Right hindlimb (tissue), 1 donor: ENCODE measurements at places on chromosomes 5 and 9.

- no peak for DNase-seq
Measured at GRCh38 chr9:20207176-20207575, 415.1 kb downstream of the MLLT3 start.

GRCh38 chr9:109520475-109521132 is 22.5 kb upstream of the PTPN3 start:
- DNase-seq: peak; percentile 75

GRCh38 chr5:63245271-63245670 is 666.7 kb downstream of the LRRC70 start:
- no peak for DNase-seq

GRCh38 chr9:81305561-81306182 is 383.7 kb downstream of the TLE1 start:
- no peak for DNase-seq

DNA sequence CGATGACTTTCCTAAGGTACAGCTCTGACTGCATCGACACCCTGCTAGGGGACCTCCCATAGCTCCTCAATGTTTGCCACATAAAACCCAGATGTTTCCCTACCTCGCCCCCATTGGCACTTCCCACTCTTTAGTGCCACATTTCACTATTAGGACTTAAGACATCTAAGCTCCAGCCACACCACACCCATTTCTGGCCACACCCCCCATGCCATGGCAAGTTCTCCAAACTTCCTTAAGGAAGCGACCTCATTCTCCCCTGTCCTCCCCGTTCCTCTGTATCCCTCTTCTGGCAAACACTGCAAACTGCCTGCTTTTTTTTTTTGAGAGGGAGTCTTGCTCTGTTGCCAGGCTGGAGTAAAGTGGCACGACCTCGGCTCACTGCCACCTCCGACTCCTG is 62.9 kb downstream of the USP20 start:
- no peak for DNase-seq

DNA sequence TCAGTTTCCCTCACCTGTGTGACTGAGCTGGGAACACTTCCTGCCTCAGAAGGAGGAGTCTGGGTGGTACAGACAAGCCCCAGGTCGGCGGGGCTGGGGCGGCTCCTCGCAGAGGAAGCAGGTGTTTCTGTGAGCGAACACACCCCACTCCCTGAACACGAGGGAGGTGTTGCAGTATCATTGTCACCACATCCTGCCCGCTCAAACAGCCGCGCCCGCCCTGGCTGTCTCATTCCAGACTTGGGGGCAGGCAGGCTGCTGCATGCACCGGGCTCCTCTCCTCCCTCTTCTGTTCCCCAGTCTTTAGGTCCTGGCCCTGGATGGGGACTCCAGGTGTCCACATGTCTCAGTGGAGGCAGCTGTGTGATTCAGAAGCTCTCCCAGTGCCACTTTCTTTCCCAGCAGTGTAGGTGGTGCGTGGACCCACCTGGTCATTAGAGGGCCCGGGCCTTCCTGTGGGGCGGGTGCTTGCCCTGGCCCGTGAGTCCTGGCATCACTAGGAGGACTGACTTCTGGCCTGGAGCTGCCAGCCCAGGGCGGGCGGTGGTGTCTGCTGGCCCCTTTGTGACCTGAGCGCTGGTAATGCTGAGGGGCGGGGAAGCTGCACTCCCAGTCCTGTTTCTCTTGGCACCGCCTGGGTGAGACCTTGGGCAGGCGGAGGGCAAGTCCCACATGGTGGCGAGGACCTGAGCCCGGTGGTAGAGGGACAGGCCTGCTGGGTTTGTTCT is 18.3 kb upstream of the PHYHD1 start:
- DNase-seq: no peak

DNA sequence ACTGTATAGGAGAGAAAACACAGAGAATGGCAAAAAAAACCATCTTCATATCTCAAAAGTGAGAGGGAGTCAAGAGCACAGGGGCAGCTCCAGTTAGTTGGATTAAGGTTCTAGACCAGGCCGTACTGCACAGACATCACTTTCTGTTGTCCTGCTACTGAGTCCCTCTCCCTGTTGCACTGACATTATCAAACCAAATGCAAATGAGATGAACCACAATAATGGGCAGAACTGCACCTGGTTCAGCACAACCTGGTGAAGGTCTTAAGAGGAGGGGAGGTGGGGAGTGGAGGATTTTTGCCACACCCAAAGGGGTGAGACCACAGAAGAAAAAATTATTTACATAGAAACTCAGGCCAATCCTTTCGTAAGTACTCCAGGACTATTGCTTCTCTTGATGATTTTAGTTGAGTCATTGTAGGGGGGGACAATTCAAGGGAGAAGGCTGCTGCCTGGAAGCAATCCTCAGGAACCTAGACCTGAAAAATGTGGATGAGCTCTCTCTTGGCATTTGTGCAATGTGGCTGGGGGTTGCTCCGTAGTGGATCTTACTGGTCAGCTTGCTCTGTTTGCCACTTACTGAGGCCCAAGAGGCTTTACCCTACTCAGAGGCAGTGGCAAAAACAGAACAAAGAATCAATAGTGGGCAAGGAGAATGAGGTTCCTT is 94.5 kb upstream of the PPP1R2B start:
- no peak for DNase-seq

DNA sequence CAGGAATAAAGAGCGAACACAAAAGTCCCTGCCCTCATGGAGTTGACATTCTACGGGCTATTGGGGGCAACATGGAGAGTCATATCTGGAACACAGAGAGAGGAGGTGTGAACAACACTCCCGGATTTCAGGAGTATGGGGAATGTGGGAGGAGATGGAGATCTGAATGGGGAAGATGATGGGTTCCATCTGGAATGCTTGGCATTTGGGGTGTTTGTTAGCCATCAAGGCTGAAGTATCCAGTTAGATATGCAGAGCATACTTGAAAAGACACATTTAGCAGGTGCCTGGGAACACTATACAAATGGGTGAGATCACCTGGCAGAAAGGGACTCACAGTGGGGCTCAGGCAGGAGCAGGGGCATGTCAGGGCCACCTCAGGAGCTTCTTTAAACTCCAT is 61.1 kb downstream of the EGFLAM start:
- no peak for DNase-seq

DNA sequence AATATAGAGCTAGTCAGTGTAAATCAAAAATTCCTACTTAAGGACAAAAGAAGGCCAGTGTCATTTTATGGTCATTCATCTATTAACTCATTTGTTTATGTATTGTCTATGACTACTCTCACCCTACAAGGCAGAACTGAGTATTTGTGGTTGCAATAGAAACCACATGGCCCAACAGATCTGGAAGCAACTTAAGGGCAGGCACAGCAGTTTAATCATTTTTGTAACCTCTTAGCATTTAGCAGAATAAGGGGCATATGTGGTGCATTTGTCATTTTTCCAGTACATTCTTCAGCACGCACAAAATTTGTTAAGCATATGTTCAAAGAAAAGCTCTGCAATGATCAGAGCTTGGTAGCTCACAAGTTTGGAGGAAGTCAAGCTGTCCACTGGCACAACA is 1.1 kb downstream of the FKBP15 start:
- no peak for DNase-seq

DNA sequence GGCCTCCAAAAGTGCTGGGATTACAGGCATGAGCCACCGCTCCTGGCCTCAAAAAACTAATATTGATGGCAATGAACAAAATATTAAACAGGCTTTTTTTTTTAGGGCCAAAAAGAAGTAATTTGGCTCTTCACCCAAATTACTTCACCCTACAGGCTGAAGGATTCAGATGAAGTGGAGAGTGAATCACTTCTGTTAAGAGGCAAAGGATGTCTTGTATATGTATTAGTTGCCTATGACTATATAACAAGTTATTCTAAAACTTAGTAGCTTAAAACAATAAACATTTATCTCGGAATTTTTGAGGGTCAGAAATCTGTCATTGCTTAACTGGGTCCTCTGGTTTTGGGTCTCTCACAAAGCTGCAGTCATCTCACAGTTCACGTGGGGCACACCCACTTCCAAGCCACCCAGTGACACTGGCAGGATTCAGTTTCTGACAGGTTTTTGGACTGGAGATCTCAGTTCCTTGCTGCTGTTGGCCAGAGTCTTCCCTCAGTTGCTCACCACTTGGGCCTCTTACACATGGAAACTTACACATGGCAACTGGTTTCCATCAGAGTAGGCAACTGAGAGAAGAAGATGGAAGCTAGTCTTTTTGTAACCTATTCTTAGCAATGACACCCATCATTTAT is 66.7 kb downstream of the IQGAP2 start:
- no peak for DNase-seq

DNA sequence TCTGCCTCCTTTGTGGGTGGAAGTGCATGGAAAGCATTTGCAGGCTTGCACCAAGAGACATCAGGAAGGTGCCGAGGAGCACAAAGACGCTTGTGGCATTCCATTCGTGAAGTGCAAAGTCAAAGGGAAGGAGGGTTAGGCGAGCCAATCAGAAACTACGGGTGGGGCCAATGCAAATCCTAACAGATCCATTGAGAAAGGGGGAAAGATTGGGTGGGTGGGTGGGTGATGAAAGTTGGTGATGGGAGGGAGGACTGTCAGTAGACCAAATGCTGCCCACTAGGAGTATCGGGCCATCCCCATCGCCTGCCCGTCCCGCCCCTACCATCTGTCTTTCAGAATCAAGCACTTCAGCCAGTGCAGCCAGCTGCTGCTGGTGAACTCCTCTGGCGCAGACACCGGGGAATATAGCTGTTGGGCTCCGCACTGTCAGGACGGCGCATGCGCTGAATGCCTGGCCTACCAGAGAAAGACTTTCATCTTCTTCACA is 17.1 kb upstream of the ANXA6 start:
- peak; percentile 64 for DNase-seq

DNA sequence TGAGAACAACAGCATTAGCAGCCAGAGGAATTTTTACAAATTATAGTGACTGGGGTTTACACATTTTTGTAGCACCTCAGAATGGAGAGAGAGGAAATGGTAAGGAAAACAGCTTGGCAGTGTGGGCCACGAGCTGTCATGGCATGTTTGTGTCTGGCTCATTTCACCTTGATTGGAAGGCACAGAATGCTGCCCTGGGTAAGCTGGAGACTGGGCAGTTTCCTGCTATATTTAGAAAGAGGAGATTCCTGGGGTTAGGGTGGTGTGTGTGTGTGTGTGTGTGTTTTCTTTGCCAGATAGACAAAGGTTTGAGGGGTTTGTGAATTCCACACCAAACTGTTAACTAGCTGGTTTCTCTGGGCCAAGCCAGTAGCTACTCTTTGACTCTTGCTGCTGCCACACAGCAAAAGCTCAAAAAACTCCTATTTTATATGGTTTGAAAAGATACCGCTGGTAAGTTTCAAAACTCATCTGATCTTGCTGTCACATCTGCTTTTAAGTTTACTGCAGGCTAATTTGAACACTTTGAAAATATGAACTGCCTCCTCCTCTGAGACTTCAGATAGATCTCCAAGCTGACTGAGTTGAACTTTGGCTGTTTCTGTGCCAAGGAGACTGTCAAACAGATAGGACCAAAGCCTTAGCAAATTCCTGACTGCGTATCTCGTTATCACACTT is 9.1 kb downstream of the ARHGAP26 start:
- no peak for DNase-seq

- DNase-seq: no peak
Measured at GRCh38 chr5:67793418-67793817, 422.1 kb upstream of the PIK3R1 start.

DNA sequence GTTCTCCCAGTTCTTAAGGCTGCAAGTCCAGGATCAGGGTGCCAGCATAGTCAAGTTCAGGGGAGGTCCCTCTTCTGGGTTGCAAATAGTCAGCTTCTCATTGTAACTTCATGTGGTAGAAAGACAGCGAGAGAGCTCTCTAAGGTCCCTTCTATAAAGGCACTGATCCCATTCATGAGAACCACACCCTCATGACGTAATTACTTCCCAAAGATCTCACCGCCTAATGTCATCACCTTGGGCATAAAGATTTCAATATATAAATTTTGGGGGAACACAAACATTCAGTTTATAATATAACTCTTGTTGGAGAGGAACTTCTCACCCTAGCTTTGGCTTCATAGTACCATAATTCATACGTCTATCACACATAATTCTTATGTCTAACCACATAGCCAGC is 203.9 kb upstream of the VLDLR start:
- no peak for DNase-seq

GRCh38 chr5:146894753-146895521 is 16.4 kb upstream of the PPP2R2B start:
- no peak for DNase-seq

GRCh38 chr5:4124221-4124970 is 528.8 kb downstream of the IRX1 start:
- no peak for DNase-seq

GRCh38 chr5:129114539-129115193 is 20.1 kb downstream of the ISOC1 start:
- DNase-seq: no peak

GRCh38 chr9:117737721-117738226 is 33.6 kb downstream of the TLR4 start:
- DNase-seq: no peak

DNA sequence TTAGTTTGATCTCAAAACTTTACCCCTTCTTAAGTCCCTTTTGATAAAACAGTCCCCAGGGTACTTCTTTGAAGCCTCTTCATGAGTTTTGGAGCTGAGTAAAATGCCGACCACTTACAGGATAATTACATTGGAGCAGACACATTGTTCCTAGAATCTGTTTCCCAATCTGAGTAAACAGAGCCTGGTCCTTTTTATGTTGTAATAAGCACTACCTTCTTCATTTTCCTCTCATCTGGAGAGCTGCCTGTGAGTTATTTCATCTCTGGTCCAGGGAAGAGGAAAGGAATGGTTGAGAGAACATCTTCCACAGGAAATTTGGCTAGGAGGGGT is 26.3 kb upstream of the GALNT10 start:
- DNase-seq: no peak

GRCh38 chr5:67031692-67032091 is 164.9 kb downstream of the CD180 start:
- no peak for DNase-seq

DNA sequence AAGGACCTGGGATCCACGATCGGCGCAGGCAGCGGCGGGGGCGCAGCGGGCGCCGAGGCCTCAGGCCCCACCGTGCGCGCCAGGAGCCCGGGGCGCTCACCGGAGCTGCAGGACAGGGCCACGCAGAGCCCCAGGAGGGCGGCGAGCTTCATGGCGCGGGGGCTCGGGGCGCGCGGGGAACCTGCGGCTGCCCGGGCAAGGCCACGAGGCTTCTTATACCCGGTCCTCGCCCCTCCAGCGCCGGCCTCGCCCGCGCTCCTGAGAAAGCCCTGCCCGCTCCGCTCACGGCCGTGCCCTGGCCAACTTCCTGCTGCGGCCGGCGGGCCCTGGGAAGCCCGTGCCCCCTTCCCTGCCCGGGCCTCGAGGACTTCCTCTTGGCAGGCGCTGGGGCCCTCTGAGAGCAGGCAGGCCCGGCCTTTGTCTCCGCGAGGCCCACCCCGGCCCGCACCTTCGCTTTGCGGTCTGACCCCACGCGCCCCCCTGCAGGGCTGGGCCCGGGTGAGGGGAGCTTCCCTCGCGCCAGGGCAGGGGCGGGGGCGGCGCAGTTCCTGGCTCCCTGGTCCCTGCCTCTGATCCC is at the start of gene SCGB3A1:
Gene SCGB3A1, minus strand, starts transcription at position 189 of the 577 bp plus-strand sequence. Its CDS starts 37 bp downstream, at position 152.
- no peak for DNase-seq

GRCh38 chr5:5487585-5488360 is 65.3 kb downstream of the ICE1 start:
- DNase-seq: no peak
